AG09319 (cell line): ENCODE measurements at places on chromosomes 3 and 15.

- DNase-seq: no peak
Measured at GRCh38 chr3:64905906-64906410, 218.2 kb upstream of the ADAMTS9 start.

DNA sequence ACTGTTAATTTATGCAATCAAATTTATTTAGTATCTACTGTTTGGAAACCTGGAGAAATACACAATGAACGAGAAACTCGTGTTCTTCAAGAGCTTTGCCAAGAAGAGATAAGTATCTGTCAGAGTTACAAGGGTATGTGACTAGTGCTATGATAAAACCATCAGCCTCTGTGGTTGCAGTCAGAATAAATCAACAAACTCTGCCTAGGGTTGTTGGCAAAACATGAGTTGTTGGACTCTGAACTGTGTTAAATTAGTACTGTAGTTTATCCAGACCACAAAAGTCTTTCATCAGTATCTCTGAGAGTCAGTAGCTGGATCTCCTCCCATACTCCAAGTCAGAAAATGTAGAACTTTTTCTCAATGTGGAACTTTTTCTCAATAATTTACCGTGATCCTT is 918.4 kb downstream of the NAALADL2 start:
- no peak for DNase-seq

DNA sequence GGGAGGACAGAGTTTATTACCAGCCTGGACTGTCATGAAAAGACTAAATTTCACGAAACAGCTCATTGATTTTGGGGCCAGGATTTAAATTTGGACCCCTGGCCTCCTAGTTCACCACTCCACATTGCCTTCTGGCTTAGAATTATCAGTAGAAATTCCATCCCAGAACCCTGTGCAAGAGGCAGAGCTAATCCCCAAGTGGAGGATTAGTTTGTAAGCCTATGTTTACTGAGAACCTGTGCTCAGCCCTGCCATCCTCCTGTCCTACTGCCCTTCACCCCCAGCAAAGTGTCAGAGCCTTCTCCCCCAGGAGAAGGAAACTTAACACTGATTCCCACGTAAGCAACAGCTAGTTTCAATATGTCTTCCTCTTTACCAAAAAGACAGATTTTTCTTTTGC is 99.4 kb downstream of the SST start:
- no peak for DNase-seq

GRCh38 chr3:176174060-176174459 is 1023.2 kb downstream of the TBL1XR1 start:
- DNase-seq: no peak

- no peak for DNase-seq
Measured at GRCh38 chr3:115876876-115877614, 253.7 kb downstream of the GAP43 start.

- no peak for DNase-seq
Measured at GRCh38 chr15:40130799-40131502, 22.3 kb upstream of the BMF start.

DNA sequence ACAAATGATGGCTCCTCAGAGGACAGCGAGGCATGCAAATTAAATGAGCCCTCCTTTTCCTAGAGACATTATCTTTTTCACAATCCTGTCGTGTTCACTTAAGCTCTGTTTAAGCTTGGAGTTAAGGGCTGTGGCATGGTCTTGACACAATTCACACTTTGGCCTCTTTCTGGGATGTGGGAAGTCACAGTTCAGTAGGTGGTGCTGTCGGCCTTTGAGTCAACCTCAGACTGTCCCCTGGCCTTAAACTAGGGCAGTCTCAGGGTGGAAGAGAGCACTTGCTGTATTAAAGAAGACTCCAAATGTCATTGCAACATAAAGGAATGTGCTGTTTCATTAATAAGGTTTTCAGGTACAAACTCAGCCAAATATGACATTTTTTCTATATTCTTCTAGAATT is 351.0 kb downstream of the MCTP2 start:
- DNase-seq: no peak

GRCh38 chr3:159884661-159885402 is 103.8 kb upstream of the IL12A start:
- DNase-seq: no peak

- DNase-seq: no peak
Measured at GRCh38 chr3:144028798-144029411, 57.3 kb downstream of the DIPK2A start.

DNA sequence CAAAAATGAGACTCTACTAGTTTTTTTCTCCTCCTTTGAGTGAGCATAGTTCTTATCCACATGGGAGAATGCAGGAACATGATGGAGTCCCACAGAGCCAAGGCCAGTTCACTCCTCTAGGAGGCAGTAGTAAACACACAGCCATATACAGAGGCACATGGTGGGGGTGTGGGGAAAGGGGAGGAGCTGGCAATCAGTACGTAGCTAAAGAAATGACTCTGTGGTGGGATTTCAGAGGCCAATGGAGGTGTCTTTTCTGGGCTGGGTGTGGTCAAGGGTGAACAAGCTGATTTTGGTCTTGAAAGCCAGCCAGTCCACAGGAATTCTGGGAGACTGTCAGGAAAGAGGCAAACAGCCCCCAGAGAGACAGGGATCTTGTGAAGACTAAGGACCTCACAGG is 6.6 kb upstream of the RAB11A start:
- no peak for DNase-seq

DNA sequence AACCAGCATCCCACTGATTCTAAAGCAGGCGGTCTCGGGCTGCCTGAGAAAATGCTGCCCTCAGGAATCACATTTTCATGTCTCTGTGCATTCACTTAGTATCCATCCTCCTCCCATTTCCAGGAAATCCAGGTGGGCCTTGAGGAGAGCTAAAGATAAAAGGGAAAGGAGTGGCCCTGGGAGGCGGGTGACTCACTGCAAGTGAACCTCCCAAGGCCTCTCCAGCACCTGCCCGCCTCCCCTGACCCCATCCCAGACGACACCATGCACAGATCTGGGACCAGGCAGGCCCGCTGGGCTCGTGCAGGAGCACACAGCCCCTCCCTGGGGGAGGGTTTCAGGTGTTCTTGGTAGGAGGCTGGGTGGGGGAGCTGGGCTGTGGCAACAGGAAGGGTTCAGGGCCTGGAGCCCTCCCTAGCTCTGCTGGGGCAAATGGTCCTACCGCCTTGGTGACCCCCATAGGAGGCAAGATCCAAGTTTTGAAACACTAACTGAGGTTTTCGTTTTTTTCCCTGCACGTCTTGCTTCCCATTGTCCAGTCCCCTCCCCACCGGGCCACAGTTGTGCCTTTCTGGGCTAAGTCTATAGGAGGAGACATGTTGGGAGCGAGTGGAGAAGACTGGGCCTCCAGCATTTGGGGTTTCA is 22.2 kb downstream of the MELTF start:
- DNase-seq: no peak

- no peak for DNase-seq
Measured at GRCh38 chr15:30990446-30991254, 778 bp downstream of the MTMR10 start.

- no peak for DNase-seq
Measured at GRCh38 chr3:16428612-16429011, 84.9 kb downstream of the RFTN1 start.

- no peak for DNase-seq
Measured at GRCh38 chr3:115830764-115831395, 207.6 kb downstream of the GAP43 start.

DNA sequence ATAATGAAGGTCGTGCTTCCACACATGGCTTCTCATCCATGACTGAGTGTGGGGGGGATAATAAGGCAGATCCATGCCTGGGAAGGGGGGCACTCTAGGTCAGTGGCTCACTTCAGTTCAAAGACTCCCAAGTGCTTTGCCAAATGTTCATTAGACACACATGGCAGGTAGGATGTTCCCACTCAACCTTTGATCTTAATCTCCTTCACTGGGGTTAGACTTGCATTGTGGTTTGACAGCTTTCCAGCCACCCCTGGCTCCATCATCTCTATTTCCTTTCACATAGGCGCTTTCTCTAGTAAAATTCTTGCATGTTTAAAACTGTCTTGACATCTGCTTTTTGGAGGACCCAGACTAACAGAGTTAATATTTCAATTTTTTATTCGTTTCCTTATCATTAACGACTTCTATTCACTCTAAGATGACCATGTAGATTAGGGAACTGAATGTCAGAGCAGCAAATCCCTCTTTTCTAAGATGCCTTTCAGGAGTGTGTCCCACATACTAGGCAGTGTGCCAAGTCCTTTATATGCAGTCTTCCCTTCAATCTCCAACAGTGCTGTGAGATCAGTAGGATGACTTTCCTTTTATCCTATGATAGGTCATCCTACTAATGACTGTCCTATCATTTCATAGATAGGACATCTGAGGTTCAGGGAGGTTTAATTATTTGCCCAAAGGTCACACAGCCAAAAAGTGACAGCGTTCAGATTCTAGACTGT is 57.9 kb downstream of the BTD start:
- DNase-seq: no peak

GRCh38 chr3:12986521-12986920 is 86.7 kb downstream of the IQSEC1 start:
- no peak for DNase-seq

GRCh38 chr3:108664266-108664665 is 74.7 kb downstream of the DZIP3 start:
- no peak for DNase-seq

GRCh38 chr3:95351158-95351557 is 1288.3 kb downstream of the NSUN3 start:
- DNase-seq: no peak

DNA sequence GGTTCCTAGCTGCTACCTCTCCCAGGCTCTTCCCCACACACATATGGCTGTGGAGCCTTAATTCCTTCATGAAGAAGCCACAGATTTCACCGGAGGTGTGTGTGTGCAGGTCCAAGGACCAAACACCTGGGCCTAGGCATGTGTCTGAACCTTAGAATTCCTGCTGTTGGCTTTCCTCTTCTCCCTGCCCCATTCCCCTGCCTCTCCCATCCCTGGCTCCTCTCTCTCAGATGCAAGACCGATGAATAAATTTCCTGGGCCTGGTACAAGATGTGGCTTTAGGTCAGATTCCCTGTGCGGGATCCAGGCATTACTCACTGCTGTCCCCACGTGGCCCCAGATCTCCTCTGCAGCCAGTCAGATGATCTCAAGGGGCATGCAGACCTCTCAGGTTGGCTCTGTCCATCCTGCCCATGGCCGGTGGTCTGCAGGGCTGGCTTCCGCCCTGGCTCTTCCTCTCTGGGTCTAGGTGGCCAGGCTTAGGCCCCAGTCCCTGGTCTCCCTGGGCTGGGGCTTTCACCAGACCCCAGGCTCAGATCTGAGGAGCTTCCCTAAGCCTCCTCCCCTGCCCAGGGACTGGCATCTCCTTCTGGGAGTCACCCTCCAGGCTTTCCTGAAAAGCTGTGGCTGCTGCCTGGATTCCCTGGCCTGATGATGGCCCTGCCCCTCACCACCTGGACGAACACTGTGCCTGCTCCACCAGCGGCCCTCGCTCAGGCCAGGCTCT is 20.5 kb downstream of the CCR9 start:
- no peak for DNase-seq

DNA sequence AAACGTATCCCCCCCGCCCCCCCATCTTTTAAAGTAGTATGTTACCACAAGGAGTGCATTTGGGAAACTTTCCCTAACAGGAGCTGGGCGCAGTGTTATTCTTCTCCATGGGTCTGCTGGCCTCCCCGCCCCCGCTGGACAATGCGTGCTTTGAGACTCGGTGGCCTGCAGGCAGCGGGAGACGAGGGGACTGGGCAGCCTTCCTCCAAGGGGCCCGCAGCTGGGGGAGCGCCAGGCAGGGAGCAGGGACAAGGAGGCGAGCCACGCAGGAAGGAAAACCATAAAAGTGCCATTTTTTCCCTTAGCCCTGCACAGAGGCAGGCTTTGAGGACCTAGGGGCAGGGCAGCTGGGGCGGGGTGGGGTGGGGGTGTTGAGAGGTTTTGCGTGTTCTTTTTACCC is 14.1 kb downstream of the SOX2 start:
- DNase-seq: no peak

DNA sequence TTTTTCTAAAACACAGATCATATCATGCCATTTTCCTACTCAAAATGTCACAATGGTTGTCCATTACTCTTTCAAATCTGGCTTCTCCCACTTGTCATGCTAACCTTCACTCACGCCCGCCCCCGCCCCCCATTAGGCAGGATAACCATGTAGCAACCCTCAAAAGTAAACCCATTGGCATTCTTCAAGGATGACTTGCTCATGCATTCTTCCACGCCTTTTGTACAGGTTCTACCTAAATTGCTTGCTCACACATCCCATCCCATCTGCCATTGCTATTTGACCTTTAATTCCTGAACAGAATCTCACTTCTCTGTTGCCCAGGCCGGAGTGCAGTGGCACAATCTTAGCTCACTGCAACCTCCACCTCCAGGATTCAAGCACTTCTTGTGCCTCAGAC is 389.3 kb downstream of the MCTP2 start:
- no peak for DNase-seq

- no peak for DNase-seq
Measured at GRCh38 chr3:12476238-12476897, 7.9 kb upstream of the TSEN2 start.

- DNase-seq: no peak
Measured at GRCh38 chr3:144624656-144625055, 653.0 kb downstream of the DIPK2A start.

DNA sequence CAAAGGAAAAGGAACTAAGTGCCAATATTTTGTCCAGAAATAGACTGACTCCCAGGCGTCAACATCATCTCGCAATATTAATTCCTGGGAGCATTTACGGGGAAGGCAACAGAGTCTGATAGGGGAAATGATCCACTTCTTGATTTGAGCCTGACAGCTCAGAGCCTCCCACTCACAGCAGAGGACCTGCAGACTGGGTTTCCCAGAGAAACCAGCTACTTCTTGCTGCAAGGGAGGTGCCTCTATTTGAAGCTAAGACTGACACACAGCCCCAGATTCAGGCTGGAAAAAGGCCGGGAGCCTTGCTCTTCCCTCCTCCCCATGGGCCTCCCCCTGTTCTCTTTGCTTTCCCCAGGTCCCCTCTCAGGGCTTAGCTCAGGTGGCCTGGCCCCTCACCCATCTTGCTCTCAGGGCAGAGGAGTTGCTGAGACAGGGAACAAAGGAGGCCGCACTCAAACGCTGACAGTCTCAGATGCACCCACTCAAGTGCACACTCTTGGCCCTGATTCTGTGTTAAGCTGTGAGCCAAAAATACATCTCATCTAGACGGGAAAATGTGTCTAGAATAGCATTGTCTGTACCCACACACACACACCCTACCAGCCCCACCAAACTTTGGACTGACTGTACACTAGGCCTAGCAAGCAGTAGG is 49.8 kb upstream of the DCLK3 start:
- DNase-seq: no peak

DNA sequence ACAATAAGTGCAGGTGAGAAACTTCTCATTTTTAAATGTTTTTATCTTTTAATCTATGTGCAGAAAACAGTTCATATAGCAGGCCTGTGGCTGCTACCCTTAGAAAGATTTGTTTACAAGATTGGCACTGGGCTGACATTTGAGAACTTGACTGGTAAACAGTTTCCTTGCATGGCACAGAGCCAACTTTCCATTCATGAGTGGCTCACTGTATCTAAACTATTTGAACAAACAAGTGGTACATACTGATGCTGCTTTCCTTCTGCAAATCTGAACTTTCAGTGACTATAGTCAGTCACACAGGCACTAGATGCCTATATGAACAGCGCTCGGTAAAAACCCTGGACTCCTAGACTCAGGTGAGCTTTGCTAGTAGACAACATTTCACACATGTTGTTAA is 6.3 kb upstream of the GTPBP8 start:
- DNase-seq: no peak

GRCh38 chr3:81434161-81434560 is 327.3 kb downstream of the GBE1 start:
- DNase-seq: no peak

GRCh38 chr3:25430287-25430934 is 2.3 kb downstream of the RARB start:
- DNase-seq: no peak

- no peak for DNase-seq
Measured at GRCh38 chr15:31263751-31264558, 62.7 kb upstream of the KLF13 start.
